Activated CD4-positive, alpha-beta T cell treated with anti-CD3 and anti-CD28 coated beads, Interleukin-2, amount 50 U/mL, for 48 hours (primary cell): ENCODE measurements at places on chromosomes 3 and 15.

DNA sequence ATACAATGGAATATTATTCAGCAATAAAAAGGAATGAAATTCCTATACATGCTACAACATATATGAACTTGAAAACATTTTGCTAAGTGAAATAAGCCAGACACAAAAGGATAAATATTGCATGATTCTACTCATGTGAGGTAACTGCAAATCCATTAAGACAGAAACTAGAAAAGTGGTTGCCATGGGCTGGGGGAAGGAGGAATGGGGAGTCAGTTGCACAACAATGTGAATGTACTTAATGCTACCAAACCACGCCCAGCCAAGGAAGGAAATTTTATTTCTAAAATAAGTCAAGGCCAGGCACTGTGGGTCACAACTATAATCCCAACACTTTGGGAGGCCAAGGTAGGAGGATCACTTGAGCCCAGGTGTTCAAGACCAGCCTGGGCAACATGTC, 9.8 kb upstream of the GMPPB start:
- DNase-seq: no peak

GRCh38 chr15:43794269-43795037, 2.3 kb downstream of the SERF2 start:
- DNase-seq: no peak

- DNase-seq: no peak
Observed at GRCh38 chr3:142574665-142575064, 3.9 kb downstream of the ATR start.

- no peak for DNase-seq
Observed at GRCh38 chr3:24435584-24435983, 59.1 kb downstream of the THRB start.

GRCh38 chr3:124126436-124127023, 134.6 kb upstream of the ROPN1 start:
- DNase-seq: no peak
